ELR (cell line): ENCODE measurements at places on chromosomes 6 and 20.

- no peak for DNase-seq
These were observed 2.9 kb downstream of the BIRC7 start for GRCh38 chr20:63238514-63239125.

GRCh38 chr20:53695797-53696527 lies 102.3 kb upstream of the ZNF217 start:
- DNase-seq: no peak

GRCh38 chr6:106014955-106015354 lies 71.2 kb upstream of the PRDM1 start:
- no peak for DNase-seq

DNA sequence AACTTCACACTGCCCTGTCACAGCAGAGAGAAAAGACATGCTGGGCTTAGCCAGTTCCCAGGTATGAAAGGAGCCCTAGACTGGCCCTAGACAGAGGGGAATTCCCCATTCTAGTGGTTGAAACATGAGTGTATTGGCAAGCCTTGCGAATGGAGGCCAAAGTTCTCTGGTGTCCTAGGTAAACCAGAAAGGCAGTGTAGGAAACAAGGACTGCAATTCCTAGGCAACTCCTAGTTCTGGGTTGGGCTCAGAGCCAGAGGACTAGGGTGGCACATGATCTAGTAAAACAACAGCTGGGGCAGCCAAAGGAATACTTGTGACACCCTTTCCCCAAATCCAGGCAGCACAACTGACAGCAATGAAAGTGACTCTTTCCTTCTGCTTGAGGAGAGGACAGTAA lies 265.0 kb upstream of the EPHA7 start:
- no peak for DNase-seq

- no peak for DNase-seq
These were observed 14.2 kb downstream of the ITCH start for GRCh38 chr20:34377072-34377847.

DNA sequence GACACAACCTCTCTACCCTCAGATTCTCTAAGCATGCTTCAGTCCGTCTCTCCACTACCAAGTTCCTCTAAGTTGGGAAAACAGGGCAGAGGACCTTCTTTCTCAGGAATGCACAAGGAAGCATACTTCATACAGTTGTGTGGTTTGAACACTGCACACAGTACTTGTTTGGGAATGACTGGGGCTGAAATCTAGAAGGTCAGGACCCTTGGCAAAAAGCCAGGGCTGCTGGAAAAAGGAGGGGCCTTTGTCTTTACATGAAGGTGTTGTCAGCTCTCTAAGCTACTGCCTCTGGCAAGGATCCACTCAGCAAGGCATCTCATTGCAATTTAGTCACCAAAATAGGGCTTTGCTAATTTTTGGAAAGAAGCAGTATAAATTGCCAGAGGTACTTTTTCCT lies 20.7 kb upstream of the HEY2 start:
- no peak for DNase-seq

GRCh38 chr6:143401068-143401446 lies 49.4 kb downstream of the ADAT2 start:
- no peak for DNase-seq

DNA sequence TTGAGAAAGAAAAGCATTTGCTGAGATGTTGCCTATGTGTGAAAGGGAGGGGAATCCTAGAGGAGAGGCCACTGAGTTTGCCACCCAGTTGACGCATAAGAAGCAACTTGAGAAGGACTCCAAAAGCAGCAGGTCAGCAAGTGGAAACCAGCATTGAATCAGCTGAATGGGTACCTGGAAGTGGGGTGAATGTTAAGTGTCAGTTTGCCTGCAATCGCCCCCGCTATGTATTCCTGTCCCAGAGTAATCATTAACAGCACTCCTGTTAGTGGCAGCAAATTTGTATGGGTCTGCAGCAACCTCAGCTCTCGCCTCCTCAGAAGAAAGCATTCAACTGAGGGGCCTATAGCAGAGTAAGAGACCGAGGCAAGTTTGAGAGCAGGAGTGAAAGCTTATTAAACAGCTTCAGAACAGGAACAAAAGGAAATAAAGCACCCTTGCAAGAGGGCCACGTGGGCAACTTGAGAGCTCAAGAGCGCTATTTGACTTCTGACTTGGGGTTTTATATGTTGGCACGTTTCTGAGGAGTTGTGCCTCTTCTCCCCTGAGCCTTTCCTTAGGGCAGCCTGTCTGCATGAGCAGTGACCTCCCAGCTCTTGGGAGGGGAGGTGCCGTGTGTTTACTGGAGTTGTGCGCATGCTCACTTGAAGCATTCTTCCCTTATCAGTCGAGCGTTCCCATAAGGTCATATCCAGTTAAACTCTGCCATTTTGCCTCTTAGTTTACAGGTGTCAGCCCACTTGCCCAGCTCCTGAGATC lies 122.6 kb upstream of the PHACTR1 start:
- DNase-seq: no peak

GRCh38 chr20:36541227-36541767 lies at the start of gene MYL9:
Gene MYL9, plus strand, starts transcription at chr20:36541519. Its CDS starts 3,366 bp downstream, at chr20:36544885.
- peak; percentile 85 for DNase-seq

DNA sequence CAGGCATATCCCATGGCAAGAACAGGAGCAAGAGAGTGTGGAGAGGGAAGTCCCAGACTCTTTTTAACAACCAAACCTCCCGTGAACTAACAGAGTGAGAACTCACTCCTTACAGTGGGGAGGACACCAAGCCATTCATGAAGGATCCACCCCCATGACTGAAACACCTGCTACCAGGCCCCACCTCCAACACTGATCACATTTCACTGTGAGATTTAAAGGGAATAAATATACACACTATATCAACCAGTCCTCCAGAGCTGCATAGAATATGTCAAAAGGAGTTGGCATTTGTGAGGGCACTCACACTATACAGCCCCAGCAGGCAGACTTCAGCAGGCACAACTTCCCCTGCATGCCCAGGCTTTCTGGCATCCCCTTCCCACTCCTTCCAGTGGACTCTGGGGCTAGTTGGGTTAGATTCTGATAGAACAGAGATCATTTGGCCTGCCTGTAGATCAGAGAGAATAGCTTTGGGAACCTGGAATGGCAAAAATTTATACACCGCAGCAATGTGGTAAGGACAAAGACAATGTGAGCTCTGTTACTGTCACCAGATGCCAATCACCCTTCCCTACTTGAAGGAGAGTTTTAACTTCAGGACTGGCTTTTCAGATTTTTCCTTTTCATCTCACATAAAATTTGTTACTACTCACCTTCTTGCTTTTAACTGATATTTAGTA lies 25.2 kb upstream of the TENT5A start:
- DNase-seq: no peak

DNA sequence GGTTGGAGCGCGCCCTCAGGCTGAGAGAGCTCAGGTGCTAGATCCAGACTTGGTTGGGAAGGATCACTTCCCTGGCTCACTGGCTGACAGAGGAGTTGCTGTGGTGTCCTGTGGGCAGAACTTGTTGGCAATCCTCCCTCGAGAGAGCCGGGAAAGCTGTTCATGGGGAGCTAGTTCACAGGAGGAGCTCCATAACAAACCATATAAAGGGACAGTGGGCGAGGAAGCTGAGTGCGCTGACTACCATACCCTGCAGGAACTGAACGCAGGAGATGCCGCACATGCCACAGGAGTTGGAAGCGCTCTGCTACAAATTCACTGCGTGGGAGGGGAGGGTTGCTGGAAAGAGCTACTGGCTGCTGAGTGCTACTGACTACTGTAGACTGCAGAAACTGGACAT lies 243.2 kb downstream of the OGFRL1 start:
- DNase-seq: no peak

- peak; percentile 73 for DNase-seq
These were observed 323.4 kb downstream of the SYNE1 start for GRCh38 chr6:152313542-152314482.

DNA sequence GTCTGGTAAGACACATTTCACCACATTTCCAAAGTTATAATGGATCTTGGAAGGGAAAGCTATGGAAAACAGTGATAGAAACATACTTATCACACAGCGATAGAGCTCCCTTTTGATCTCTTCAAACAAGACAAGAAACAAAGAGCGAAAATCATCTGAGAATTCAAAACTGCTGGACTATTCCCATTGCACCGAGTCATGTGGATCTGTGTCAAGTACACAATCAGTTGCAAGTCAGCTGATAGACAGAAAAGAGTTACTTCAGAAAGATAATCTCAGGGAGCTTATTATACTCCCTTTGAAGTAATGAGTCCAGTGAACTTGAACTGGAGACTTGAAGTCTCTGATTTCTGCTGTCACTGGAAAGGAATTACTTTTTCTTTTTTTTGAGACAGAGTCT lies 89.7 kb upstream of the GCM1 start:
- no peak for DNase-seq

DNA sequence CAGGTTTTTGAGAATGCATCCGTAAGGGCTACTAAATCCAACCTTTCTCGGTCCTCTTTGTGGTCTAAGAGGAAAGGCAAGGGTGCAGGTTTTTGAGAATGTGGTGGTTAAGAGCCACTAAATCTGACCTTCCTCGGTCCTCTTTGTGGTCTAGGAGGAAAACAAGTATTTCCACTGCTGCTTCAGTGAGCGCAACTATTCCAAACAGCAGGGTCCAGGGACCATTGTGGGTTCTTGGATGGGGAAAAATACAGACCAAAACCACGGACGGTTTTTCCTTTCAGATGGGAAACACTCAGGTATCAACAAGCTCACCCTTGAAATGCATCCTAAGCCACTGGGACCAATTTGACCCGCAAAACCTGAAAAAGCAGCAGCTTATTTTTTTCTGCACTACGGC lies 21.9 kb downstream of the BTBD9 start:
- DNase-seq: no peak

DNA sequence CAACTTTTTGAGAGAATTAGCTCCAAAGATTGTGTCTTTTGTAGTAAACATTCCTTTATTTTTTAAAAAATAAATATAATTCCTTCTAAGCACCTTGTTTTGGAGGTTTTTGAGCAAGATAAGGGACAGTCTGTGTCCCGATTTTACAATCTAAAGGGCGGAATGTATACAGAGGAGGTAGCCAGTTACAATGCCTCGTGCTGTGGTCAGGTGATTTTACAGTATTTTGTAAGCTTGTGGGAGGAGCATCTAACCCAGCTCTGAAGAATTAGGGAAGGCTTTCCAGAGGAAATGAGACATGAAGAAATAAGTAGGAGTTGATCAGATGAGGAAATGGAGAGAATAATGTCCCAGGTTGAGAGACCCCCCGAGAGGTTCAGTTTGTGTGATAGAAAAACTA lies 1.3 kb downstream of the HINT3 start:
- peak; percentile 53 for DNase-seq

DNA sequence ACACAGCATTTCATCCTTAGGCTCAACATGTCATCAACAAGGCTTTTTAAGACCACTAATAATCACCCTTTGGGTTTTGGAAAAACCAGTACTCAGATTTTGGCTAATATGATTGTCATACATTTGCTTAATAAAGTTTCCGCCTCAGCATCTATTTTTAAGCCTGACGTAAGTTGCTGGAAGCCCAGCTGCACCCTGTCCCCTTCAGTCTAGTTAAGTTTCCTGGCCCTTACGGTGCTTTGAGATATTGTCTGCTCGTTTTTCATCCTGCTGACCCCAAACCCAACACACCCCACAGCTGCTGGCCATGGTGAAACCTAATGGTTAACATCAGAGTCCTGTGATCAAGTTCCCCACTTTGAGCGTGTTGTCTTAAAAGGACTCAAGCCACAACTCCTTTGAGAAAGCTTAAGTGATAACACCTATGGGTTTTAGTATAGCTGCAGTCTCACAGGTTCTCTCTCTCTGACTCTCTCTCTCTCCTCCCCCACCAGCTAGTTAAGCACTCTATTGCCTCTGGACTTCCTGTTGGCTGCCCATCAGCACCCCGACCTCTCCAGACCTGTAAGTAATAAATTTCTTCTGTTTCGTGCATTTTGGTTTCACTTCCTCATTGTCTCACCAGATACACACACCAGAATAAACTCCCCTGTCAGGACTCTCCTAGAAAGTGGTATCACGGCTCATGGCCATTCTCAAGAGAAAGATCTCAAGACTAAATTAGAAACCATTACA lies 802.0 kb downstream of the C6orf118 start:
- DNase-seq: no peak

DNA sequence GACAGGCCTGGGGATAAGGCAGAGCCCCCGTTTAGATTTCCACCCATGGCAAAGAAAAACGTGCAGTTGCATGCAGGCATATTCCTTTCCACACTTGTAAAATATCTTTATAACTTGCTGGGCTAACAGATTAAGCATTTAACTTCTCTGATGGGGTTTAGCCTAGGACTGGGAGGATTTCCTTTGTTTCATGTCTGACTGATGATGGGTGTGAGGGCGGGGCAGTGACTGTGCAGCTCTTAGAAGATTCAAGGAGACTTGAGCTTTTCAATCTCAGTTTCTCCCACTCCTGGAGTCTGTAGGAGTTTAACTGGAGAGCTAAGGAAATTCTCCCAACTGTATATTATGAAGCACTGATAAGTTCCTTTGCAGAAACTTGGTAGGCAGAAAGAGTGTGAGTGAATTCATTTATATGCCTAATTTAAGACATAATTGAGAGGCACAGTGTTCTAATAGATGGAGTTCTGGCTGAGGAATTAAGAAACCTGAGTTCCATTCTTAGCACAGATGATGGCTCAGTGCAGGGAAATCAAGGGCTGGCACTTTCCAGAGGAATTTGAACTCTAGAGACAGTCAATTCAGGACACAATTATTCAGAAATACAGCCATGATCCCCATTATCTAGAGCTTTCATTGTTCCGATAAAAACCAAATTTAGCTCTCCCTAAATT lies 214.6 kb upstream of the CNR1 start:
- no peak for DNase-seq

DNA sequence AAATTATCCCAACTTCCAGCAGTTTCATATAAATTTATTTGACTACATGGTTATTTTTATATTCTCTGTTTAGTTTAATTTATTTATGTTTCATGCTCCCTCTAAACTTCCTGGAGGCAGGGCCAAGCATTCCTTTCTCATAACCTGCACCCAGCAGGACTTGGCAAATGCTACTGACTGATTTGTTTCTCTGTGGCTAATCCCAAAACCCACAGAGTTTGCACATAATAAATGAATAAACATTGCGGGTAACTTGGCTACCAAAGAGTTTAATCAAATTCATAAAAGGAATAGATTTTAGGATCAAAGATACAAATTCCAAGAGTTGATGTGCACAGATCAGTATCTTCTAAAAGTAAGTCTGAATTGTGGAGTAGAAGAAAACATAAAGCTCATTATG lies 239.5 kb downstream of the SLC35F1 start:
- DNase-seq: no peak

- no peak for DNase-seq
These were observed 24.4 kb upstream of the SLC17A3 start for GRCh38 chr6:25898289-25898977.

- no peak for DNase-seq
These were observed 3.5 kb upstream of the LAMP5 start for GRCh38 chr20:9510911-9511310.

- DNase-seq: peak; percentile 90
These were observed 10.8 kb downstream of the SIM1 start for GRCh38 chr6:100453701-100454521.

DNA sequence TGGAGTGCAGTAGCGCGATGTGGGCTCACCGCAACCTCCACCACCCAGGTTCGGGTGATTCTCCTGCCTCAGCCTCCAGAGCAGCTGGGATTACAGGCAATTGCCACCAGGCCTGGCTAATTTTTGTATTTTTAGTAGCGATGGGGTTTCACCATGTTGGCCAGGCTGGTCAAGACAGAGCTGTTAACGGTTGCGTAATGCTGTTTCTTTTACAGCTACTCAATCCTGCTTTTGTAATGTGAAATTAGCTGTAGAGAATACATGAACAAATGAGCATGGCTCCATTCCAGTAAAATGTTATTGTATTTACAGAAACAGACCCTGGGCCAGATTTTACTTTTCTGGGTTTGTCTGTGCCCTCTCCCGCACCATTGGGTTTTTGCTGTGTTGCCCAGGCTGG lies 1.9 kb downstream of the PNLDC1 start:
- no peak for DNase-seq
